Femur (tissue), 1 donor: ENCODE measurements at places on chromosomes 13 and 19.
A peak's percentile ranks its signal among the peaks of the same experiment; 100 is the strongest.

- no peak for DNase-seq
Observed at GRCh38 chr13:42119875-42120274, 71.4 kb downstream of the DGKH start.

DNA sequence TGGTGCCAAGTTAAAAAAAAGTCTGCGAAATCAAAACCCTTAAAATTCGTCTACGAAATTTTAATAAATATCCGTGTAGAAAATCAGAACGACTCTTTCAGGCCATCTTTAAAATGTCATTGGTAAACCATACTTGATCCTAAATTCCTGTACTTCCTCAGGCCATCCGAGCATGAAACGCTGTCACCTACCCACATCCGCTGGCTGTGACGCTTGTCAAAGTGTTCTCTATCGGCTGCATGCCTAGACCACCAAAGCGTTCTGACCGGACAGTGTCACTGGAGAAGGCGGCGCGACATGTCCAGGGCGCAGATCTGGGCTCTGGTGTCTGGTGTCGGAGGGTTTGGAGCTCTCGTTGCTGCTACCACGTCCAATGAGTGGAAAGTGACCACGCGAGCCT, 119.0 kb upstream of the CLDN10 start:
- DNase-seq: no peak

- no peak for DNase-seq
Observed at GRCh38 chr13:51781246-51782022, 22.5 kb downstream of the DHRS12 start.

GRCh38 chr13:40665126-40666044, 1.1 kb downstream of the FOXO1 start:
- DNase-seq: peak; percentile 60

DNA sequence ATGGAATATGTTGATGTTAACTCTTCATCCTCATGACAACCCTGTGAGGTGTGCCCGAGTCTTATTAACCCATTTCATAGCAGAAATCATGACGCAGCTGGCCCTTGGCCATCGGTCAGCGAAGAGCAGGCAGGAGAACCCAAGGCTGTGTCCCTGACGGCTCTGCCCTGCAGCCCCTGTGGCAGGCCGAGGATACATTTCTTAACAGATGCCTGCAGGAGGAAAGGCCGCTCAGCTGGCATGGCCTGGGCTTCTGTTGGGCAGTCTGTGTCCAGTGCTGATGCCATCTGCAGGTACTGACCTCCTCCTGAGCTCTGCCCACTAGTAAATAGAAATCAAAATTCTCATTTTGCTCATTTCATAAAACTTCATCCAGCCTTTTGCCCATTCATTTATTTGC, 35.4 kb upstream of the MCF2L start:
- no peak for DNase-seq

DNA sequence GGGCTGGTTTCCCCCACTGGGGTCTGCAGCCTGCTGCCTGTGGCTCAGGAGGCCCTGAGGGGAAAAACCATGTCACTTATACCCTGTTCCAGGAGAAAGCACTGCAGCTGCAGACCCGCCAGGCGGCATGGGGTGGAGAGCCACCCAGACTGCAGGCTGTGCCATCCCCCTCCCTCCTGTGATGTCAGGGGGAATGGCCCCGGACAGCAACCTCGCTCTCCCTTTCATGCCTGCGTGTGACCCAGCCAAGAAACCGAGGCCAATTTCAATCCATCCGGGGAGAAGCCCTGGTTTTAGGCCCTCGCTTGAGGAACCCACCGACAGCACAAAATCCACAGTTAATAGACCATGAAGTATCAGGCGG, 37.2 kb upstream of the MATK start:
- no peak for DNase-seq

- DNase-seq: no peak
Observed at GRCh38 chr13:30466358-30466714, 600 bp upstream of the HMGB1 start.
